IPS DF 6.9 (cell line): ENCODE measurements at places on chromosomes 1 and 21.
A peak's percentile ranks its signal among the peaks of the same experiment; 100 is the strongest.

GRCh38 chr1:164648636-164649035 is 89.7 kb downstream of the PBX1 start:
- no peak overlapping the region for H3K27ac ChIP-seq
- no peak for DNase-seq
- H3K4me3 ChIP-seq, result no peak overlapping the region
- H3K27me3 ChIP-seq, result no peaks in the 10 kb centered on the region
- no peaks in the 10 kb centered on the region for H3K36me3 ChIP-seq

DNA sequence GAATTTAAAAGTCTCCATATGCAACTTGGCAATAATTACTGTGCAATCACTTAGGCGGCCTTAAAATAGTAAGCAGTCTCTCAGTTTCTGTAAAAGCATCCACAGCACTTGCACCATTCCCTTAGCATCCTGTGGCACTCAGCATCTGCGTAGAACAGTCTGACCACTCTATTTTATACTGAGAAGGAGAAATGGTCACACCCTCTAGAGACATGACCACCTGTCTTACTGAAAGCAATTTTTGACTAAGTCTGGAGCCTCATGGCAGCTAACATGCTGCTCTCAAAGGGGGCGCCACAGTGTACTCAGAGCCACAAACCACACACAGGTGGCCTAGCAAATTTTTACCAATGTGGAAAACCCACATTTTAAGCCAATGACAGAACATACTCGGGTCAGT is 62.0 kb downstream of the KCNK1 start:
- DNase-seq, result no peak
- H3K27me3 ChIP-seq, result no peaks in the 10 kb centered on the region
- no peak overlapping the region for H3K27ac ChIP-seq
- no peaks in the 10 kb centered on the region; the same call in 1 of the 2 replicates for H3K4me1 ChIP-seq
- H3K36me3 ChIP-seq, result no peaks in the 10 kb centered on the region
- no peak overlapping the region for H3K4me3 ChIP-seq

- no peaks in the 10 kb centered on the region for H3K27me3 ChIP-seq
- H3K27ac ChIP-seq, result no peak overlapping the region
- no peak for DNase-seq
- H3K36me3 ChIP-seq, result no peaks in the 10 kb centered on the region
- no peaks in the 10 kb centered on the region for H3K4me1 ChIP-seq
Observed at GRCh38 chr1:89476072-89476471, 48.6 kb upstream of the LRRC8B start.

- no peaks in the 10 kb centered on the region for H3K4me1 ChIP-seq
- DNase-seq, result no peak
- no peaks in the 10 kb centered on the region for H3K27me3 ChIP-seq
Observed at GRCh38 chr1:105678334-105678733, 1378.1 kb upstream of the PRMT6 start.

DNA sequence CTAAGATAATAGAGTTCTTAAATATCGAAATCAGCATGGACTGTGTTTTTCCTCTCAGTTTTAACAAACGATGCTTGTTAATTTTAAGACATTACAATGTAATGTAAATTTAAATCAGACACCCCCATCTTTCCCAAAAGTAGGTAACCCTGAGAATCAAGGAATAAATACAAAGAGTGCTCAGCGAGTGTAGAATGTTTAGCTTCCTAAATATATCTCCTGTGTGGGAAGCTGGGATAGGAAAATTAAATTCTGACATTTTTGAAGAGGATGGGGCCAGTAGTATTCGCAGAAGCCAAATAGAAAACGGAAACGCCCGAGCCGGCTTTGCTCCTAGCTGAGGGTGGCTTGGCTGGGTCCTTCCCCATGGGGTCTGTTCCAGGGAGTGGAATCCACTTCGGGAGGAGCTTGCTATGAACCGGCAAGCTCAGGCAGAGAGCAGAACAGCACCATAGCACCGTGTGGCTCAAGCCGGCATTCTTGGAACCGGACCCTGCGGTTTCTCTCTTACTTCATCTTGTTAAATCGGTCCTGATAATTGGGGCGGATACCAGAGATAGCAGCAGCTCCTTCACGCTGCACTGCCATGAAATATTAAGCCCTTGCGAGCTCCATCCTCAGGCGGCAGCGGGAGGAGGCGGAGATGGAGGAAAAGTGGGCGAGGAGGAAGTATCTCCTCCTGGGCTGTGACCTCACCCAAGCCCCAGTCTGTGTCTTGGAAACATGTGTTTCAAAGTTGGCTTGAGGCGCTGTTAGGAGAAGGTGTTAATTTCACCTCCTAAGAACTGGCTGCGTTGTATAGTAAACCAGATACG is 24.9 kb downstream of the MAP3K7CL start:
- H3K4me1 ChIP-seq, result no peaks in the 10 kb centered on the region
- H3K36me3 ChIP-seq, result no peaks in the 10 kb centered on the region
- H3K27ac ChIP-seq, result no peak overlapping the region
- no peak overlapping the region for H3K4me3 ChIP-seq
- no peaks in the 10 kb centered on the region for H3K27me3 ChIP-seq

DNA sequence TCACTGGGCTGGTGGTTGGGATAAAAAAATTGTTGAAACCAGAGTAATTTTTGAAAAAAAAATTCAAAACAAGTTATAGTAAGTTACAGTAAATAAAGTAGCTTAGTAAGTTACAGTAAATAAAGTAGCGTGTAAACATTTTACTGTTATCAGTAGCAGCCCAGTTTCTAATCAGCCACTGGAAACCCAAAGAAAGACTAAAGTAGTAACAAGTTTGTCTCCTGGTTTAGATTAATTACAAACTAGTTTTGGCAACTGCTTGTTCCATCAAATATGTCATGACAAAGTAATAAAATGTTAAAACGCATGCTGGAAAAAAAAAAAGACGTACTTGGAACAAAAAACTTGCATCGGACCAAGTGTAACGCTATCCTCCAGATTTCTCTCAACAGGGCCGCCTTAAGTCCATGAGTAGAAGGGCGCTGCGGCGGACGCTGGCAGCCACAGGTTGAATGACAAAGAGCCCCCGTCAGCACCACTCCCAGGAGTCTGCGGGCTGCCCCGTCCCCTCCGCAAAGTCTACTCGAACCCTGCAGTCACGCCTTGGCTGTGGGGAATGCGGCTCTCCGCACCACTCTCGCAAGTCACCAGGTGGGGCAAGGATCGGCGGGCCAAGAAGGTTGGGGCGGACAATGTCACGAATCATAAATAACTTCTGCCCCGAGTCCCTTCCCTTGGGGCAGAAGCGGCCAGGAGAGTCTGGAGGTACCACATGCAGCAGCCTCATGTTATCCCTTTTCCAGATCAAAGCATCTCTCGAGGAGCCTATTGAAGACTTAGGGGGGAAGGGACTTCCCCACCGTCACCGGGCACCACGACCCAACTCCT is 837 bp downstream of the SLC16A1 start:
- DNase-seq, result peak; percentile 35
- H3K4me3 ChIP-seq, result peak overlapping the region; percentile 95
- H3K4me1 ChIP-seq, result no peaks in the 10 kb centered on the region
- H3K36me3 ChIP-seq, result no peaks in the 10 kb centered on the region; the same call in 1 of the 2 replicates
- H3K27ac ChIP-seq, result no peak overlapping the region

GRCh38 chr1:228986093-228986904 is 251.0 kb downstream of the RHOU start:
- H3K4me3 ChIP-seq, result no peak overlapping the region
- H3K27me3 ChIP-seq, result no peaks in the 10 kb centered on the region
- no peak for DNase-seq
- no peaks in the 10 kb centered on the region for H3K36me3 ChIP-seq

DNA sequence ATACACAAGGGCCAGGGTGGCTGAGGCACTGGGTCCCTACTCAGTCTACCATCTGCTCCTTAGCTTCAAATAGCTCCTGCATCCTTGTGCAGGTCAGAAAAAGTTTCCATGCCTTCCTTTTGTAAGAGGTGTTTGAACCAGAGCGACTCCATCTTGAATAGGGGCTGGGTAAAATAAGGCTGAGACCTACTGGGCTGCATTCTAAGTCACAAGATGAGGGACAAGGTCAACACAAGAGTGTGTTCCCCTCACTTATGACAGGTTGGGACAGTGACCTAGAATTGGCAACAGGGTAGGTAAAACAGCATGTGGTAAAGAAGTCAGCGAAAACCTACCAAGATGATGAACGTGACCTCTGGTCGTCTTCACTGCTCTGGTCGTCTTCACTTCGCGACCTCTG is 120.5 kb downstream of the KCNK1 start:
- H3K4me1 ChIP-seq, result 0 out of 2 replicates have a peak, but pooled peaks cover 2% of the 10 kb centered on the region
- no peaks in the 10 kb centered on the region for H3K27me3 ChIP-seq
- no peak overlapping the region for H3K4me3 ChIP-seq
- H3K27ac ChIP-seq, result no peak overlapping the region

DNA sequence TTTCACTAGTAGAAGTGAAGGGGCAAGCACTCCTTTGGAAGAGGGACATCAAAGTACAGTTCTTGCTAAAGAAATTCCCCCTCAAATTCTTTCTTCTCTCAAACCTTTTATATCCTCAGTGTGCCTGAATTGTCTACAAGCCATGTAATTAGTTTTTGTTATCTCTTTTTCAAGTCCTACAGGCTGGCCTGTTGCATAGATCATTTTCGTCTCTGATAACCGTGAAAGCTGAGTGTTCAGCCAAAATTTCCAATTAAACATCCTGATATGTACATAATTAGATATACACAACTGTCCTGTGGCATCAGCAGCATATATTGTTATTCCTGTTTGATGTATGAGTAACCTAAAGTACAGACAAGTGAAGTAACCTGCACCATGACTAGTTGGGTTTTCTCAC is 375.5 kb upstream of the ST6GALNAC5 start:
- no peak for DNase-seq
- no peak overlapping the region for H3K27ac ChIP-seq
- H3K4me3 ChIP-seq, result no peak overlapping the region

GRCh38 chr1:110634455-110635311 is 28.5 kb upstream of the KCNA2 start:
- H3K36me3 ChIP-seq, result no peaks in the 10 kb centered on the region
- no peak overlapping the region for H3K4me3 ChIP-seq
- no peak for DNase-seq
- no peak overlapping the region for H3K27ac ChIP-seq
- no peaks in the 10 kb centered on the region for H3K27me3 ChIP-seq

- H3K4me3 ChIP-seq, result no peak overlapping the region
- H3K27ac ChIP-seq, result no peak overlapping the region
- DNase-seq, result no peak
- H3K4me1 ChIP-seq, result peaks cover 3% of the 10 kb centered on the region; the same call in 1 of the 2 replicates
Observed at GRCh38 chr1:1197551-1198422, 8.6 kb downstream of the TNFRSF18 start.

DNA sequence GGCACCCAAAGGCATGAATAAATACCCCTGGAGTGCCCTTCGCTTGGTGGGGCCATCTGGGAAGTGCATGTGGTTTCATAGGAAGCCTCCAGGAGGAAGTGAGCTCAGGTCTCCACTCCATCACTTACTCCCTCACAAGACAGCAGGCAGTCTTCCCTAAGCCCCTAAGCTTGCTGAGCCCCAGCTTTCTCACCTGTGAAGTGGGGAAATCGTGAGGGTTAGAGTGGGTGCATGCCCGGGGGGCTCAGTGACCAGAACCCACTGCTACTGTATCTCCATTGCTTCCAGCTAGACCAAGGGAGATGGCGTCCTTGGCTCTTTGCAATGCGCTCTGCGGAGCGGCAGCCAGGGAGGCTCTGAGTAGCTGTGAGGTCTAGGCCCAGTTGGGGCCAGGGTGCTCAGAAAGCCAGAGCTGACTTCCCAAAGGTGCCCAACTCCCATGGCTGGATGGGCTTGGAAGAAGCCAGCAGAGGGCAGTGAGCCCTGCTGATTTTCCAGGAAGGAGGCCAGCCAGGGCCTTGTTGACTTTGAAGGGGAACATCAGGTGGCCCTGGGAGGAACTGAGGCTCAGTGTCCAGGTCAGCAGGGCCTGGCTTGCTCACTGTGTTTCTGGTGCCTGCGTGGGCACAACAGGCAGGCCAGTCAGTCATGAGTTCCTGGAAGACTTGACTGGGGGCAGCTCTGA is 27.3 kb downstream of the CDCP2 start:
- H3K36me3 ChIP-seq, result no peaks in the 10 kb centered on the region
- no peak for DNase-seq
- H3K27ac ChIP-seq, result no peak overlapping the region
- H3K4me3 ChIP-seq, result no peak overlapping the region

DNA sequence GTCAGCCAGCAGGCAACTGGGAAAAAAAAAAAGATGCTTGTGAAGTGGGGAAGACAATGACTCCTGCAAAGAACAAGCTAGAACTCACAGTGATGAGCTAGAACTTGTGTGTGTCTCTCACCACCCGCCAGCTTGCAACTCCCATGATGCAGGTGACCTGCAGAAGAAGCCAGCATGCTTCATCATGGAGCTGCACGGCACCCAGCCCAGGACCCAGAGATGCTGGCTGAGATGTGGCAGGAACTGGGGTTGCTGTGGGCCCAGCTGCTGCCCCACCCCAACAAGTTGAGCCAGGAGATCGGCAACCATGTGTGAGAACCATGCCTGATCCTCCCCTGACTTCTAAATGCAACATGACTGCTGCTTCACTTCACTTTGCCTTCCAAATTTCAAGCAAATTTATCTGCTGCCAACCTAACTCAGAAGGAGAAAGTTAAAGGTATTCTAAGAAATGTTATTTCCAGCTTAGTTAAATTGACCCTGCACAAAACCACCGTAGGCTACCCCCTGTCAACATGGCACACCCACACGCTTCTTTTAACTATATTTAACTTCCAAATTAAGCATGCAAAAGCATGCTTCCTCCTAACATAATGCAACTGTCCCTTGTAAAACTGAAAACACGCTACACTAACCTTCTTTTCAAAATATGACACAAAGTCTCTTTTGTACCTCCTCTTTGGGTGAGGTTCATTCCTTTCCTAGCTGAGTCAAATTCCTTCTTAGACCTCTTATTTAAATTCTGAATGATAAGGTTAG is 166.0 kb upstream of the IGSF21 start:
- no peaks in the 10 kb centered on the region for H3K27me3 ChIP-seq
- no peaks in the 10 kb centered on the region for H3K4me1 ChIP-seq
- no peaks in the 10 kb centered on the region for H3K36me3 ChIP-seq
- DNase-seq, result no peak
- H3K4me3 ChIP-seq, result no peak overlapping the region
- no peak overlapping the region for H3K27ac ChIP-seq

DNA sequence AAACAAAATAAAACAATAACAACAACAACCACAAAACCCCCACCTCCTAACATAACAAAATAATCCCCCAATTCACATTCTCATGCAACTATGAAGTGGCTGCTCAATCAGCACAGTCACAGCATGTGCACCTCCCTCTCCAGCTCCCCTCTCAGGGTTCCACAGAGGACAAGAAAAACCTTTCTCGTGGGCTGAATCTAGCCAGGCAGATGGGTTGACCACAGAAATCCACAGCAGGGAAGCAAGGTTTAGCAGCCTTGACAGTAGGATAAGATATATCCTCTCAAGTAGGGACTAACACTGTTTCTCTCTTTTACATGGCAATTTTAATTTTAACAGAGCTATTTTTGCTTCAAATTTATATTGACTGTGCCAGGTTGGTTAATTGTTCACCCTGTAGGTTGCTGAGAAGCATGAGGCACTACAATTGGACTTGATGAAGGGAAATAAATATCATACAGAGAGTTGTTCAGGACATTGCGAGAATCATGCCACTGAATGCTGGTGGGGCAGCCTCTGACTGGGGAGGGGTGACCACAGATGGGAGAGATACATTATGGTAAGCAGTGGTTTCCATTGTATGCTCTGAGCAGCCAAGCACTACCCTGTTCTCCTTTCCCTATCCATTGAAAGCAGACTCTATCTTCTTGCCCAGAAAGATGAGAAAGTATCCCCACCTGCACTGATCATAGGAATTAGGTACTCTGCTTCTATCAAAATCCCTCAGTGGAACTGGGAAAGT is 535.1 kb downstream of the DPYD start:
- H3K4me1 ChIP-seq, result no peaks in the 10 kb centered on the region
- no peaks in the 10 kb centered on the region for H3K36me3 ChIP-seq
- H3K4me3 ChIP-seq, result no peak overlapping the region
- H3K27me3 ChIP-seq, result no peaks in the 10 kb centered on the region
- H3K27ac ChIP-seq, result no peak overlapping the region
